HS-27A (cell line): ENCODE measurements at places on chromosomes 2 and 18.

- peak; percentile 57 for DNase-seq
Observed at GRCh38 chr2:215693193-215693998, 257.5 kb upstream of the FN1 start.

DNA sequence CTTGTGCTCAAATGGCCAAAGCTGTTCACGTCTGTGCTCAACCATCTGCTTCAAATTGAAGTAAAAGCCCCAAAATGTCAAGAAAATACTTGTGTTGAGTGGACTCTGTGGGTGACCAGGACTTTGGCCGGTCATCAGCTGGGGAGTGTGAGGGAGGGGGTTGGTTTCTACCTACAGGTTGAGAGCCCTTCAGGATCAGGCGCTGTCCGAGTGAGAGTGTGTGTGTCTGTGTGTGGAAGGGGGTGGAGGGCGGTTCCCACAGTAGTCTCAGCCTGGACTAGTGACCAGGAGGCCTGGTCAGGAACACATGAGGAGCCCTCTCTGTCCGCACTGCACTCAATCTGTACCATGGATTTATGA is 34.2 kb downstream of the ATOH8 start:
- DNase-seq, result no peak

GRCh38 chr18:76412818-76413565 is 82.0 kb downstream of the ZNF516 start:
- no peak for DNase-seq

DNA sequence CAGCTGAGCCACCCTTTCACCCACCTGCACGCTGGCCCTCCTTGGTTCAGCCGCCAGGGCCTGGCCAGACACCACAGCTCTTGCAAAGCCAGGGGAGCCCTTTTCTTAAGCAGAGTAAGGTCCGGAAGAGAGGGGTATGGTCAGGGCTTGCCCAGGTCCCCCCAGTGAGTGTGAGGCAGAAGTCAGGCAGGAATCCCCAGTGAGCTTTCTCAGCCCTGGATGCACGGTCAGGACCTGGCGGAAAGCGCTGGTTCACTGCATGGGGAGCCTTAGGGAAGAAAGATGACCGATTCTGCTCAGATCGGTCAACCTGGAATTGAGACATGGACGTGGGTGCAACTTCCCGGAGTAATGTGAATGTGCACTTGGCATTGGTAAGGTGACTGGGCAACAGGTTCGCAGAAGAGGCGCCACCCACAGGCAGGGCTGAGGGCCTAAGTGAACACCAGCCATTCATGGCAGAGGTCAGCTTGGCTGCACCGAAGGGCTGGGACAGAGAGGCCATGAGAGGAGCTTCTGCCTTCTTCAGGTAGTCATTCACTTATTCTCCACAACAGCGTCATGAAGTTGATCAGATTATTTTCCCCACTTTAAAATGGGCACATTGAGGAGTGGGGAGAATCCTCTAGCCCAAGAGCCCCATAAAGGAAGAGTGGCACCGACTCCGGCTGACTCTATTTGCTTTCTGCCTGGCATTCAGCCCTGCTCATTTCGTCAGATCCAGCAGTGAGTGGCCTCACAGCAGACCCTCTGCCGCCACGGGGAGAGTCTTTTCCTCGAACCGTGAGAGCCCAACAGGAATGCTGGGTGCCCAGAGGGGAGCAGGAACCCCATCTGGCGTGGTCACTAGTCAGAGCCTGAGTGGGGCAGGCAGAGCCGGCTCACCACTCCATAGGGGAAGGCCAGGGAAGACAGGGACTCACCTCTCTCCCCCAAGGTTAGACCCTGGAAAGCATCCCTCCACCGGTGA is 35.8 kb downstream of the SCTR start:
- DNase-seq, result no peak

GRCh38 chr2:73063472-73063871 is 8.0 kb downstream of the SFXN5 start:
- DNase-seq, result no peak

DNA sequence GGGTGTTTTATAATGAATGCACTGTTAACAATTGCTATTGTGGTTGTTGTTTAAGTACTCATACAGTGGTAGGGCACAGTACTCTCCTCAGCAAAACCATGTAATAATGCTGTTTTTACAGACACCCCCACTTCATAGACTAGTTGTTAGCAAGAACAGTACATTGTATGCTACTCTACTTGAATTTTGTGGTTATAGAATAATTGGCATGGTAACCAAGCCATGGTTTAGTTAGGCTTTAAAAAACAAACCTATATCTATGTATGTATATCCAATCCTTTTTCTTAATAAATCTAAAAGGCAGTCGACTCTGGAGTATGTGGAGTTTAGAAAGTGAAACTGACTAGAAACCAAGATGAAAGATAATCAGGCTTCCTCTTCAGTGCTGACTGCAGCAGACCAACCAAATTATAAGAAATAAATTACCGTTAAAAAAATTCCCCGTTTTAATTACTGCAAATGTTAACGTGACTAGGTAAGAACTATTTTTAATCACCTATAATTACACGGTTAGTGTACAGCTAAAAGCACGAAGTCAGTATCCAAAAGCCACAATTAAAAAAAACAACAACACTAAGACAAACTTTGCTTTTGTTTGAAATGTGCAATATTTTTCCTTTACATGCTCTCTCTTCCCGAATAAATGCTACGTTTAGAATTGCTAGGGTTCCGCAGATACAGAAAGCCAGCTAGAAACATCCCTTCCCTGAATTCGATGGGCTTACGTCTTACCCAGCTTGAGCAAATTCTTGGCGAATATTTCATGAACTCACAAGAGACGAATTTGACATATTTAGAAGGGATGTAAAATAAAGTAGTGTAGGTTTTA is 113.3 kb upstream of the SERTAD2 start:
- DNase-seq, result no peak

DNA sequence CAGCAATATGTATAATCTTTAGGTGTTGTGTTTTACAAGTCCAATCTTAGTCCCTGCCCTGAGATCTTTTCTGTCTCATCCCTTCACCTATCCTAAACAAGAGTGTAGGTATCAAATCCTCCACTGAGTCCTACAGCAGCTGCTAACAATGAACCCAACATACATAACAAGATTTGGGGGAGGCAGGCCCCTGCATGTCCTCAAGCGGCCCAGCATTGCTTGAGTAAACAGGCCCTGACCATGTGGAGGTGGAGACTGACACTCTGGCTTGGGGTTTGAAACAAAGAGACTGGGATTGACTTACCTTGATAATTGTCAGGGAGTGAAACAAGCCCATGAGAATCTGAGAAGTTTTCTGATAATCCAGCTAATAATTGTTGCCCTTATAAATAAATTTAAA is 213.4 kb downstream of the STK39 start:
- no peak for DNase-seq

DNA sequence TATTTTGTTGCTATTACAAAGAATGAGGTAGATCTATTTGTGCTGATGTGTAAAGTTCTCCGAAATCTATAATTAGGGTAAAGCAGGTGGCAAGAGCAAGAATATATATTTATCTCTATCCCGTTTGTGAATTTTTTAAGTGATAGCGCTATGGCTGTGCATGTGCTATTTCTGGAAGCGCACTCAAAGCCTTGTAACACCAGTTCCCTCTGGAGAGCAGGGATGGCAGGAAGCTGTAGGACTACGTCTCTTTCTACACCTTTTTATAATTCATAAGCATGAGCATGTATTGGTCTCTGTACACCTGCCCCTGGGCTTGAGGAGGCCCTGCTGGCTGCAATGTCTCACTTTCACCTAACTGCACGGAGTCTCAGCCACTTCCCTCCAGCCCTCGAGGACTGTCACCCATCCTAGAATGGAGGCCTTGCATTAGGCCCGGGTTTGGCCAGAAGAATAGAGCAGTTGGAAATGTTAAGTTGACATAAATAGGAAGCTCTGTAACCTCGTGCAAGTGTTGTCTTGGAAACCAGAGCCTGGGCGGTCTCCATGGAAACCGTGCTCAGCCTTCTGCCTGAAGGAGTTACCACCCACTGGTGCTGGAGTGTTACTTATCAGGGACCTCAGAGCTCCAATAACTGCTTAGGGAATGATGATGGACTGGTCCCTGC is 20.9 kb downstream of the ITM2C start:
- DNase-seq, result no peak

- no peak for DNase-seq
Observed at GRCh38 chr2:215031321-215031720, 107.1 kb downstream of the ABCA12 start.
